ENCODE measurements at places on chromosomes 16 and 17.
A peak's percentile ranks its signal among the peaks of the same experiment; 100 is the strongest.

DNA sequence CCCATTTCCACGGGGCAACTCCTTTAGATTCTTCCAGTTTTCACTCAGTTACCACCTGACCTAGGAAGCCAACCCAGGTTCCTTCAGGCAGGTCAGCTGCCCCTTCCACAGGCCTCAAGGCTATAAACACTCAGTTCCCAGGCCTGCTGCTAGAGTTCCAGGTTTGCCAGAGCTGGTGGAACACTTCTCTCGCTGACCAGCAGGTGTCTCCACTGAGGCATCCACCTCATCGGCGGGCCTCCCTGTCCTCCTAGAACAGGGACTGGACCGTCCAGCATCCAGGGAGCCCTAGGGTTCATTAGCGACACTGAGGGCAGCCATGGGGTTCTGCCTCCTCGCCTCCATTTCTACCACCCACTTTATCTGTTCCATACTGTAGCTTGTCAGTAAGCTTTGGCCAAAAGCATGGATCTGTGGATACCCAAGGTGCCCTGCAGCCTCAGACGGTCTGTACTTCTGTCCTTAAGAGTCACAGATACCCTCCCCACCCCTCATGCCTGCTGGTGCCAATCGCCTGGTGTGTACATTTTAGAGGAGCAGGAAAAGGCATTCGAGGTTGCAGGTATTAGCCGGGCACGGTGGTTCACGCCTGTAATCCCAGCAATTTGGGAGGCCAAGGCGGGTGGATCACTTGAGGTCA lies 29.0 kb downstream of the PIMREG start:
- DNase-seq, result peak; percentile 78

DNA sequence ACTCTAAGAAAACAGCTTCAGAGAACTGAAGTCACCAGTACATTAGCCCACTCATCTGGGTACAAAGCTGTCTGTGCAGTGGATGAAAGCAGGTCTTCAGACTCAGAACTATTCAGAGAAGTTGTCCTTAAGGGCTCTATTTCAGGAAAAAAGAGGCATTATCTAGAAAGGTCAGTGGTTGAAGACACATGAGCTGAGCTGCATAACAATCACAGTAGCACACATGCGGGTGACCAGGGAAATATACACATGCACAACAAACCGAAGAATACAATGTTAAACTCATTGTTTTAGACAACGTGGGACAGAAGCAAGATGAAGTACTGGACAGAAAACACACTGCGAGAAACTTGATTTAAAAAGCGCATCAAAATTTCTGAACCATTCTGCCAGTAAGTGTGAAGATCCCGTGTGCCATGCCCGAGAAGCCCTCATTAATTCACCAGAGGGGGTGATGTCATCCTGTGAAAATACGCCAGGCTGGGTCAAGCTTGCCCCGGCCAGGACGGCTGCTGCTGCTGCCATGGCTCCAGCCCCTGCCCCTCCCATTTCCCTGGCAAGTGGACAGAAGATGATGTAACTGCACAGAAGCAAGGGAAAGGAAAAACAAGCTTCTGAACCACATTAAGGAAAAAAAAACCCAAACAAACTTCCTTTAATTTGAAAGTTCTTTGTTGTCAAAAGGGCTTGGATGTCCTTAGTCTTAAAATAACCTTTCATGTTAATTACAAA lies 10.1 kb downstream of the DYNC1LI2 start:
- no peak for DNase-seq

GRCh38 chr16:30923554-30924075 lies at the start of gene FBXL19:
Gene FBXL19, plus strand, starts transcription at chr16:30923572. Its CDS starts 2,183 bp downstream, at chr16:30925755.
- DNase-seq, result no peak

- peak; percentile 26 for DNase-seq
These were observed 6.0 kb downstream of the SCN4A start for GRCh38 chr17:63966646-63967264.

GRCh38 chr17:1480747-1481465 lies 11.6 kb downstream of the MYO1C start:
- no peak for DNase-seq

DNA sequence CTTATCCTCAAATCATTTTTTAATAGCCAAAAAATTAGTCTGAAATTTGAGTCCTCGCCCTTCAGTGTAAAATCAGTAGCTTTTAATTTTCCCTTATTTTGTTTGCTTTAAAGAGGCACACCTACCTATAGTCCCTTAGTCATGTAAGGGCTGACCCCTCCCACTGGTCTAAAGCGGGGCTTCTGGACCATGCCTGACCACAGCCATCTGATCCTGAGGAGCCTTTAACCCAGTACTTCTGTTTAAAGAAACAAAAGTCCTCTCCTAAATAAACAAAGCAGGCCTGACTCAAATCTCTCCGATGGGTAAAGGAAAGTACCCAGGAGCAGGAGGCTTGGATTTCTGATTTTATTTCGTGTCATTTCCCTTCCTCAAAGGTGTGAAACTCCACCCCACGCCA lies 92.0 kb upstream of the CCL2 start:
- no peak for DNase-seq

GRCh38 chr17:72004611-72005331 lies 116.0 kb upstream of the SOX9 start:
- DNase-seq, result no peak

- no peak for DNase-seq
These were observed at the start of gene CDH5 for GRCh38 chr16:66366433-66367299. Gene CDH5, plus strand, starts transcription at chr16:66366691. Its CDS starts 12,647 bp downstream, at chr16:66379338.

- DNase-seq, result no peak
These were observed 283.1 kb downstream of the SEC14L1 start for GRCh38 chr17:77423589-77424451.

GRCh38 chr16:65105171-65105570 lies 16.7 kb downstream of the CDH11 start:
- DNase-seq, result no peak

DNA sequence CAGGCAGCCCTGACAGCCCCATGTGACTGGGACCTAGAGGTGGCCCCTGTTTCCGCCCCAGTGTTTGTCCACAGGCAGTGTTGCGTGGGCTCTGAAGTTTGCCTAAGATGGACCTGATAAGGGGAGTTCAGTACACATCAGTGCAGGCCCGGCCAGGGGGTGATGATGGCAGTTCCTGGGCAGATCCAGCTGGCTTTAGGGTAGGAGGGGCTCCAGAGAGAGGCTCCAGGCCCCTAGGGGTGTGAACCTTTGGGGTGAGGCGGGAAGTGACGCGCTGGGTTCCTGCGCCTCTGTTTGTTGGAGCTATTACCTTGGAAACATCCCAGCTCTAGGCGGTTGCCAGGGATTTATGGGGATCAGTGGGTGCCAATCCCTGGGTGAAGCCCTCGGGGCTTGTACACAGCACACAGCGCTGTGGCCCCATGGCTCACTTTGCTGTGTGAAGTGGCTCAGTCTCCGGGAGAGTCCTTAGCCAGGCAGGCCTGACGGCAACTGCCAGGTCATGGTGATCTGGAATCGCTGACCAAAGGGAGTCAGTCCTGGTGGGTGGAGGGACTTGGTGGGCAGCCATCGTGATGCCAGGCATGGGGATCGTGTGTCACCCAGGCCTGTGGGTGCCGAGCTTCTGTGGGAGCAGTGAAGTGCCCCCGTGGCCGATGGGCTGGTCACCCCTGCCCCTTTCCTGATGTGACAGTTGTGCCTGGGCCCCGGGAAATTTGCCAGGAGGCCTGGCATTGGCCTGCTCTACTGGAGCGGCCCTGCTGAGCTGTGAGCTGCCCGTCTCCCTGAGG lies 146.1 kb downstream of the SEC14L1 start:
- no peak for DNase-seq

- peak; percentile 9 for DNase-seq
These were observed 264.3 kb downstream of the CPPED1 start for GRCh38 chr16:12539185-12539929.

DNA sequence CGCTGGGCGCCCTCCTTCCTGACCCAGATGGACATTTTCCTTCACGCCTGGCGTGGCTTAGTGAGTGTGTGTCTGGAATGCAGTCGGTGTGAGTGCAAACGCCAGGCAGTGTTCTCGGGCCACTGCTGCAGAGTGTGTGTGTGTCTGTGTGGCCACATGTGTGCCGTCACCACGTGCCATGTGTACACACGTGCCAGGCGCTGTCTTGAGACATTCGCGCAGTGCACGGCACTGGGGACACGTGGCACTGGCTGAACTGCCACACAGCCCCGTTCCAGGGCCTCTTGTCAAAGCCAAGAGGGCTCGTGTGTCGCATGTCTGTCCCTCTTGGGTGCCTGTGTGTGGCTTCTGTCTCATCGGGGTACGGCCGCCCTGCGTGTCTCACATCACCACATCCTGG lies 28.8 kb downstream of the MAPK8IP3 start:
- DNase-seq, result no peak

DNA sequence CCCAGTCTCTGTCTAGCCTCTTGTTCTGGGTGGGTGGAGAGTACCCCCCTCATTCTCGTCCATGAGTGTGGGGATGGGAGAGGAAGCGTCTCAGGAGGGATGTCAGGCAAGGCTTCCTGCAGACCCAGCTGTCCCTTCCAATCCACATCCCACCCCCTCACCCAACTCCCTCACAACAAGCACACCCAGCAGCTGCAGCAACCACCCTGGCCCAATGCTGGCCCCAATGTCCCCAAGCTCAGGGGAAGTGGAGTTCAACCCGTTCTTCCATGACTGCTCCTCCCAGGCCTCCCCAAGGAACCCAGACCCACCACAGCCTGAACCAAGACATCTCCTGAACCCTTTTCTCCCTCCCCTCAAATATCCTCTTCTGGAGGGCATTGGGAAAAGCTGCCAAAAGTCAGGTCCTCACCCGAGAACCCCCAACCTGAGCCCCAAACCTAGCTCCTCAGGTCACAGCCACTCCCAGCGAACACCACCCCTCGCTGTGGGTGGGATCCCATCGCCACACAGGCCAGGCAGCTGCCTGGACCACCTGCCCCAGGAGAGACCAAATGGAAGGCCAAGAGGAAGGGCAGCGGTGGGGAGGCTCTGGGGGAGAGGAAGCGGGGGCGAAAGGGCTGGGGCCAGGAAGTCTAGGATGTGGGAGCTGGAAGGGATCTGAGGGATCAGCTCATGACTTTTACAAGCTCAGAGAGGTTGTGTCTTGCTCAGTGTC lies 47.6 kb downstream of the FZD2 start:
- DNase-seq, result no peak

DNA sequence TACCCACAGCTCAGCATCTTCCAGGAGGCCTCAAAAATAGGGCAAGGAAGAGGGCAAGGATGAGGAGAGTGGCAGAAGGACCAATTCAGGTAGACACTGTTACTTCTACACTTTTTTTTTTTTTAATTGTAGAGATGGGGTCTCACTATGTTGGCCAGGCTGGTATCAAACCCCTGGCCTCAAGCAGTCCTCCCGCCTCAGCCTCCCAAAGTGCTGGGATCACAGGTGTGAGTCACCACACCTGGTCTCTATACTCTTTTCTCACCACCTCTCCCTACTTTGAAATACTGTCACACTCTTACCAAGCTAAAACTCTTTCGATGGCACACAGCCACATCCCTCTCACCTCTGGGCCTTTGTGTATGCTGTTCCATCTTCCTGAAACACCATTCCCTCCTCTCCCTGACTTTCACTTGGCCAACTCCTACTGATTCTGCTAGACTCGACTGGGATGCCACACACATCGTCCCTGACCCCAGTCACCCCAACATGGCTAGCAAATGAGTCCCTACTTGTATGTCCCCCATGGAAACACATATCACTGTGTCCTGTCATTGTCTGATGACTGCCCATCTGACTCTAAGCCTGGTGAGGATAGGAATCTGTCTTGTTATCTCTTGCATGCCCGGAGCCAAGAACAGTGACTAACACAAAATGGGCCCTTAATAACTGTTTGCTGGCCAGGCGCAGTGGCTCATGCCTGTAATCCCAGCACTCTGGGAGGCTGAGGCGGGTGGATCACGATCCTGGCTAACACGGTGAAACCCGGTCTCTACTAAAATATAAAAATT lies 7.2 kb upstream of the SLC43A2 start:
- DNase-seq, result no peak

DNA sequence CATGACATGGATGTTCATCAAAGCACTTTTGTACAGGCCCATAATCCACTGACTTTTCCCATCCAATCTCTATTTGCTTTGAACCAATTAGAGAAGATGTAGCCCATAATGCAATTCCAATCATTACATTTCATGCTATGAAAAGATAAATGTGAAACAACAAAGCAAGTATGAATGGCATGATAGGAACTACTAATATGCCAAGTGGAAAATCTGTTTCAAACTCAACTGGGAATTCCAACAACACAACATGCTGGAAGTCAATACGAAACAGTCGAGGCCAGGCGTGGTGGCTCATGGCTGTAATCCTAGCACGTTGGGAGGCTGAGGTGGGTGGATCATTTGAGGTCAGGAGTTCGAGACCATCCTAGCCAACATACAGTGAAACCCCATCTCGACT lies 39.6 kb upstream of the TMEM97 start:
- no peak for DNase-seq

DNA sequence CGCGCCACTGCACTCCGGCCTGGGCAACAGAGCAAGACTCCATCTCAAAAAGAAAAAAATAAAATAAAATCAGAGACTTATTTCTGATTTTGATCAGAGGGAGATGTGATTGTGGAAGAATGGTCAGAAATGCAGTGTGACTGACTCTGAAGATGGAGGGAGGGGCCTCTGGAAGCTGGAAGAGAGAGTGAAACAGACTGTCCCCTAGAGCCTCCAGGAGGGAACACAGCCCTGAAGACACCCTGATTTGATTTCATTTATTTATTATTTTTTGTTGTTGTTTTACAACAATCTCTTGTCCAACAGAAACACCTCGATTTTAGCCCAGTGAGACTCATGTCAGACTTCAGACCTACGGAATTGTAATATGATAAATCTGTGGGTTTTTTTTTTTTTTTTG lies 26.1 kb downstream of the BCL7C start:
- no peak for DNase-seq

- no peak for DNase-seq
These were observed 28.5 kb downstream of the CYTH1 start for GRCh38 chr17:78753316-78754250.

GRCh38 chr16:84952335-84953189 lies 58.8 kb downstream of the ZDHHC7 start:
- peak; percentile 70 for DNase-seq

DNA sequence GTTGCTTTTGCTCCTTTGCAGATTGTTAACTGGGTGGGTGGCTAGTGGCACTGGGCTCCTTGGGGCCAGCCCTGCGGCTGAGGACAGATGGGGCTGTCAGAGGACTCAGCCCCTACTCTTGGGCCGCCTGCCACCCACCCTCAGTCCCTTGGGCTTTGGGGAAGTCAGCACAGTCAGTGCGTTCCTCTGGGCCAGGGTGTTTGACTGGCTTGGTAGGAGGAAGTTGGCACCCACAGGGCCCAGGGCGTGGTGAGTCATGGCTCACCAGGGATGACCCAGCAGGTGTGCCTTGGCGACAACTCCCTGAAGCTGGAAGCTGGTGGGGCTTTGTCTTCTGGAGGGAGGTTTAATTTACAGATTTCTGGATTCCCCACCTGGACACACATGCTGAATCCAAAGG lies 32.4 kb downstream of the HAPSTR1 start:
- peak; percentile 40 for DNase-seq
